Stimulated activated CD8-positive, alpha-beta memory T cell treated with anti-CD3 and anti-CD28 coated beads, Interleukin-4, amount 100 ng/mL, for 1 hour (primary cell): ENCODE measurements at places on chromosomes 1 and 21.

DNA sequence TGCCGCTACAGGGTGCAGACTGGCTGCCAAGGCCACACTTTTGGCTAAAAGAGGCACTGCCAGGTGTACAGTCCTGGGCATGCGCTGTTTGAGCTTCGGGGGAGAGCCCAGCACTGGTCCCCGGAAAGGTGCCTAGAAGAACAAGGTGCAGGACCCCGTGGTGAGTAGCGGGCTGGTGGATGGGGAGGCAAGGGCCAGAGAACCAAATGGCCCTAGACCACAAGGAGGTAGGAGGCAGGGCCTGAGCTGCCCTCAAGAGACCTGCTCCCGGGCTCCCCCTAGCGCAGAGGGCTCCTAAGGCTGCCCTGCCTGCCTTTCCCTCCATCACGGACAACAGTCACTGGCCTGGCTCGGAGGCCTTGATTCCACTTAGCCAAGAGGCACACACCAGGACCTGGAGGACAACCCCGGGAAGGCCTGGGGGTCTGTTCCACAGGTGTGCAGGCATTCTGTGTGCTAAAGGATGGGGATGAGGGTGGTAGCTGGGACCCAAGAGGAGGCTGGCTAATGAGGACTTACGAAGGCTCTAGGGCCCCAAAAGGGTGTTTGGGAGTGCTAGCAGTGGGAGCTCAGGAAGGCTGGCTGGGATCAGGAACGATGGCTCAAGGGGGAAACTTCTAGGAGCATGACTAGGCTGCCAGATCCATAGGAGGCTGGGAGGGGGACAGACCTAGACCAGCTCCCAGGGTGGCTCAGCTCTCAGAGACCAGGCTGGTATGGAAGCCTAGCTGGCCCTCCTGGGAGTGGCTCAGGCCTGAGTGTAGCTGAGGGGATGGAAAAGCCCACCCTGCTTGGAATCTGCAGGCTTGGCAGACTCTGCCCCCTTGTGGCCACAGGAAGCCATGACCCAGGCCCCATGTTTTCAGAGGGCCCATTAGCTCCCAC is 742 bp downstream of the ARTN start:
- DNase-seq = no peak

- DNase-seq = no peak
Measured at GRCh38 chr1:32394890-32395432, 720 bp upstream of the BSDC1 start.

- DNase-seq = no peak
Measured at GRCh38 chr1:82160036-82160435, 359.3 kb downstream of the ADGRL2 start.

DNA sequence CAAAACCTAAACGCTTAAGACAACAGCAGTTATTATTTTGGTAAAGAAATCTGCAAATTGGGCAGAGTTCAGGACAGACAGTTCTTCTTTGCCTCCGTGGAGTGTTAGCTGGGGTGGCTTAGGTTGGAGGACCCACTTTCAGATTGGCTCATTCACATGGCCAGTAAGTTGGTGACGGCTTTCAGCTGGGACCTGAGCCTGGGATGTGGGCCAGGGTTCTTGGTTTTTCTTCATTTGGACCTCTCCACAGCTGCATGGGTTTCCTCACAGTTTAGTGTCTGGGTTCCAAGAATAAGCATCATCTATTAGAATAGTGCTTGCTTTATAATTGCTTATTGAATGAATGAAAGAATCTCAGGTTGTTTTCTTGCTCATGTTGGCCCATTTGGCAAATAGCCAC is 72.2 kb downstream of the ATF6 start:
- DNase-seq = no peak

GRCh38 chr21:38492007-38492406 is 6.3 kb downstream of the ERG start:
- no peak for DNase-seq

GRCh38 chr1:182227864-182228547 is 163.6 kb downstream of the GLUL start:
- no peak for DNase-seq

DNA sequence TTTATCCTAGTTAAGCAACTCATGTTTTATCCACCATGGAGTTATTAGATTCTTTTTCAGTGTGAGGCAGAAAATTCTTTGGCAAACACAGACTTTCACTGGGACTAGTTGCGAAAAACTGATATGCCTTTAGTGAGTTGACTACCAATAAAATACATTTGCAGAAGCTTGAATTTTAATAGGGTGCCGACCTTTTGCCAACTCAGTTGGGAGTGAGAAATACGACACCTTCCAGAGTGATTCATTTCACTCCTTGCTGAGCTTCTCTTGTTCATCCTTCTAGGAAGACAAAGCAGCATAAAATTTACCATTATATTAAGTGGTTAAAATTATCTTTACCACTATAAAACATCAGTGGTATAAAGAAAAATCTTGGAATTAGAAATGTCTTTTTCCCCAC is 1.2 kb upstream of the KRTAP23-1 start:
- DNase-seq = no peak

DNA sequence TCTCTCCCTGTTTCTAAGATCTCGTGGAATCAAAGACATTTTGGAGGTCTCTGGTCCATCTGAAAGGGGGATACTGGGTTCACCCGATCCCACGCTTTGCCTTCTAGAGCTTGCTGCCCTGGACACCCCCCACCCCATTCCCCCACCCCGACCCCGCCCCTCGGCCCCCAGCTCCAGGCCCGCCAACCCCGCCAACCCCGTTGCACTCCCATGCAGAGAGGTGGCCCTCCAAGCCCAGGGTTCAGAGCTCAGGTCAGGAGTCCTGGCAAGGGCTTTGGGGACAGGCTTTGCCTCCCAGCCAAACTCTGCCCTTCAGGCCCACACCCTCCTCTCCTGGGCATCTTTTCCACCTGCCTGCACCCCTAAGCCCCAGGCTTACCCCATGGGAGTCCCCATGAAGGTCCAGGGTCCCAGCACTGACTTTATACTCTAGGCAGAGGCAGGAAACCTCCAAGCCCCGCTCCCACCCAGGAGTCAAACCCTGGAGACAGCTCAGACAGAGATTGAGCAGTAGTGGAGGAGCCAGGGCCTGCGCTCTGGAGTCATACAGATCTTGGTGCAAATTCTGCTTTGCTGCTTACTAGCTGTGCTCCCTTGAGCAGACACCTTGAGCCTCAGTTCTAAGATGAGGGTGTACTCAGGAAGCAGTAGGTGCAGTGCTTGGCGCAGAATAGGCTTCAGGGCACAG is 155.9 kb downstream of the FOXD2 start:
- no peak for DNase-seq

- no peak for DNase-seq
Measured at GRCh38 chr1:59393211-59394180, 96.6 kb downstream of the FGGY start.

GRCh38 chr21:34877485-34878128 is 171.5 kb downstream of the RUNX1 start:
- no peak for DNase-seq

GRCh38 chr1:20448671-20449071 is 37.3 kb downstream of the CAMK2N1 start:
- no peak for DNase-seq

GRCh38 chr21:39911286-39912199 is 44.3 kb downstream of the PCP4 start:
- no peak for DNase-seq

GRCh38 chr1:8541961-8542521 is 224.1 kb downstream of the SLC45A1 start:
- DNase-seq = no peak

GRCh38 chr1:170131984-170132383 is 13.8 kb upstream of the NTMT2 start:
- no peak for DNase-seq

DNA sequence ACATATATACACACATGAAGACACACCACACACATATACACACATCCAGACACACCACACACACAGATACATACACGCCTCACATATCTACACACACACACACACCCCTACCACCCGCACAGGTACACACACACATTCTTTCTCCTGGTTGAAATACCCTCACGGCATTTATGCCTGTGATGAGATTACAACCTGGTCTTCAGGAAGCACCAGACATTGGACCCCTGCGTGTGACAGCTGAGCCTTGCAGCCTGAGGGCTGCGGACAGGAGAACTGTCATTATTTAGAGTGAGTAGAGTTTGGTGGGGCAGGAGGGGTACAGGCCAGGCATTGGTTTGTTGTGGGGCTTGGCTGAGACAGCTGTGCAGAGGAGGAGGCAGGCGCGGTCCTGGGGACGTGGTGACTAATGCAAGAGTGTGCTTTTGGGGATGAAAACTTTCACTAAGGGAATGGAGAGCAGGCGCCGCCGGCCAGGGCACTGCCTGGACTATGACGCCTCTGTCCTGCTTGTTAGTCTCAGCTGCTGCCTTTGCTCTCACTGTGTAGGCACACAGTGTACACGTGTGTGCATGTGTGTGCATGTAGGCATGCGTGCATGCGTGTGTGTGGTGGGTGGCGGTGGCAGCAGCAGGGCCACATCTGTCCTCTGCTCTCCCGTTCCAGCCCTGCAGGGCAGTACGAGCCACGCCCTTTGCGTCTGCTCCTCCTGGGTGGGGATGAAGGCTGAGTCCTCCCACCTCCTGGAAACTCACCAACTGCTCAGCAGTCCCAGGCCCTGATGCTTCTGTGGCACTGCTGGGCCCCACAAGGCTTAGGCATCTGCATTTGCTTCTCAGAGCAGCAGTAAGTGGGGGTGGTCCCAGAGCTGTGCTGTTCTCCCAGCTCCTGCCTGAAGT is 57.6 kb downstream of the SPSB1 start:
- no peak for DNase-seq

GRCh38 chr1:153655333-153655732 is 3.2 kb upstream of the SNAPIN start:
- no peak for DNase-seq

DNA sequence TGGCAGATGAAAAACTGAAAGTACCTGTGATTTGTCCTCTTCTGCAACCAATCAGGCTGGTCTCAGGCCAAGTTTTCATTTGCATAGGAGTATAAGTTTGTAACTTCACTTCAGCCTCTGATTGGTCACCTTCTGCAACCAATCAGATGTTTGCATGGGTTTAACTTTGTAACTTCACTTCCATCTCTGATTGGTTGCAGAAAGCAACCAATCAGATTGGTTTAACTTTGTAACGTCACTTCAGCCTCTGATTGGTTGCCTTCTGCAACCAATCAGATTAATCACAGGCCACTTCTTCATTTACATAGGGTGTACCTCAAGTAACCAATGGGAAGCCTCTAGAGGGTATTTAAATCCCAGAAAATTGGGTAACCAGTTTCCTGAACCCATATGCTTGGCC is 18.9 kb upstream of the TUT4 start:
- DNase-seq = no peak

GRCh38 chr1:27545876-27546275 is 55.9 kb upstream of the WASF2 start:
- DNase-seq = no peak

DNA sequence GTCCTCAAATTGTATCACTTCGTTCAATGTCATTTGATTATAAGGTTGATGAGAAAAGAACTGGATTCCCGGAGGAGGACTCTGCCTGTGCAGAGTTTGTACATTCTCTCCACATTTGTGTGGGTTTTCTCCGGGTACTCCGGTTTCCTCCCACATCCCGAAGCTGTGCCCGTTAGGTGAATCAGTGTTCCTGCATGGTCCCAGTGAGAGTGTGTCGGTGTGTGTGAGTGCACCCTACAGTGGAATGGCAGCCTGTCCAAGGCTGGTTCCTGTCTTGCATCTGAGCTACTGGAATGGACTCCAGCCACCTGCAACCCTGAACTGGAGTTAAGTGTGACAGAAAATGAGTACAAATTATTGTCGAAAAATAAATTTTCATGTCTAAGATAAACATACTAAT is 92.2 kb upstream of the KCTD3 start:
- no peak for DNase-seq

GRCh38 chr1:9164919-9165318 is 36.0 kb upstream of the GPR157 start:
- no peak for DNase-seq

- no peak for DNase-seq
Measured at GRCh38 chr1:162144853-162145252, 75.4 kb downstream of the NOS1AP start.

DNA sequence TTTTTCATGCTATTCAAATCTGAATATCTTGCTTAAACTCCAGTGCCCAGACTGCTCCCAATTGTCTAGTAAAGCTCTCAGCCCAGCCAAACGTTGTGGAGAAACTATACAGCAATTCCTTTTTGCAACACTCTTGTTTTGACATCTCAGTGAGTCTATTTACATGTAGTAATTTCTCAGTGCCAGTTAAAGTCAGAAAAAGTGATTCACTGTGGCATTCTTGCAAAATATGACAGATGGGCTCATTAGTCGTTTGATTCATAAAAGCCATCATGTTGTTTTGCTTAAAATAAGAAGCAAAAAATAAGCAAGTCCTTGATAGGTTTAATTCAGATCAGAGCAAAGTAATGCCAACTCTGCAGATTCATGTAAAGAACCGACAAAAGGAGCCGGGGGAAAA is 20.7 kb upstream of the TMPRSS15 start:
- no peak for DNase-seq

GRCh38 chr1:245428681-245429080 is 273.9 kb downstream of the KIF26B start:
- no peak for DNase-seq

DNA sequence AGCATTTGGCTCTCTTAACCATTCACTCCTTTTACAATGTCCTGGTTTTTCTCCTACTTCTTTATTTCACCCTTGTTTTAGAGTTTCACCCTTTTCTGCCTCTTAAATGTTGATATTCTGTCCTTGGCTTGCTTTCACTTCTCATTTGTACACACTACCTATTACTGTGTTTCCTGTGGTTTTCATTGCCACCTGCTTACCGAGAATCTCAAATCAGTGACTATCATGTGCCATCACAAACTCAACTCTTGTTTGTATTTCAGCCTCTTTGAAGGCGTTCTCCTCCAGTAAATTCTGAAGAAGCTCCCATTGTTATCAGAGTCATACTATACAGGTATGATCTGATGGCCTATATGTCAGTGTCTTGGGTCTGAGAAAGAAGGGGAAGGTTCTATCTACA is 65.7 kb downstream of the NPHS2 start:
- DNase-seq = no peak
